ENCODE measurements at places on chromosomes 3 and 15.

DNA sequence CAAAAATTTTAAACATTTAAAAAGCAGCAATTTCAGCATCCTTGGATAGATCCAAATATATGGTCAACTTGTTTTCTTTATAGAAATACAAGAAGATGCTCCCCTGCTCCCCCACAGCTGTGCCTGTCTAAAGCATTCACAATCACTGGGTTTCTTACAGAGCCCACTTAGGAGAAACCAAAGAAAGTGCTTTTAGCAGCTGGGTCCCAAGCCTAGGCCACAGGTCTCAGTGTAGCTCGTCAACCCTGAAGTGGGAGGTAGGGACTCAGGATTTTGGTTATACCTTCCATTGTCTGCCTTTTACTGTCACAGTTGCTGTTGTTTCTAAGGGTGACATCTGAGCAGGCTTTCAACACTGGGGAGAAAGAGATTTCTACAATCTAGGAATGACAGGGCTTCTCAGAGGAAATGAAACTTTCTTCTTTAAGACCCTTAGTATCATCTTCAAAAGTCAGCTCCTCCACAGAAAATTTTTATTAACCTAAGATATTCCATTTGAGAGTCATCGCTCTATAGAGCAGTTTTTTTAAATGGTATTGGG, 199.3 kb upstream of the CMC1 start:
- H3K4me1 ChIP-seq = peaks cover 3% of the 10 kb centered on the region
- DNase-seq = no peak
- H3K4me3 ChIP-seq = no peak overlapping the region
- peaks cover 5% of the 10 kb centered on the region for H3K27me3 ChIP-seq
- no peak overlapping the region for H3K27ac ChIP-seq

GRCh38 chr3:160953686-160954085, 151.5 kb downstream of the B3GALNT1 start:
- H3K27me3 ChIP-seq = peaks cover 4% of the 10 kb centered on the region
- no peak overlapping the region for H3K27ac ChIP-seq
- H3K36me3 ChIP-seq = no peaks in the 10 kb centered on the region
- DNase-seq = no peak
- H3K4me1 ChIP-seq = peaks cover 12% of the 10 kb centered on the region
- no peak overlapping the region for H3K4me3 ChIP-seq

GRCh38 chr3:139304383-139304782, 39.4 kb upstream of the MRPS22 start:
- H3K27me3 ChIP-seq = no peaks in the 10 kb centered on the region
- H3K4me3 ChIP-seq = no peak overlapping the region
- H3K27ac ChIP-seq = no peak overlapping the region
- peaks cover 1% of the 10 kb centered on the region for H3K4me1 ChIP-seq

DNA sequence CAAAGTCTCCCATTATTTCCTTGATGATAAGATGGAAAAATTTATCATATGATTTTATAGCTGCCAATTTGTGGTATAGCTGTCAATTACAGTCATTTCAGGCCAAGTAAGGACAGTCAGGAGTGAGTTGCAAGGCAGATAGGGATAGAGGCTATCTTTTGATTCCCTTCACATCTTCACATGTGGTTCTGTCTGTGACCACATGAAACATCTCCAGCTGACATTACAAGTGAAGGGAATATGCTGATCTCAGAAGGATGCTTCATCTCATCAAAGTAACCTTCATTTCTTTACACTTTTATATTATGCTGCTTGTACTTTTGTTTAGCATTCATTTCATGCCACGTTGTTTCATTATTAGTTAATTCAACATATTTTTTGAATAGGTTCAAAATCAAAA, 136.9 kb upstream of the CFAP20DC start:
- H3K27me3 ChIP-seq = peaks cover 6% of the 10 kb centered on the region
- no peak for DNase-seq
- H3K4me1 ChIP-seq = peaks cover 5% of the 10 kb centered on the region
- no peak overlapping the region for H3K27ac ChIP-seq
- H3K36me3 ChIP-seq = no peaks in the 10 kb centered on the region

DNA sequence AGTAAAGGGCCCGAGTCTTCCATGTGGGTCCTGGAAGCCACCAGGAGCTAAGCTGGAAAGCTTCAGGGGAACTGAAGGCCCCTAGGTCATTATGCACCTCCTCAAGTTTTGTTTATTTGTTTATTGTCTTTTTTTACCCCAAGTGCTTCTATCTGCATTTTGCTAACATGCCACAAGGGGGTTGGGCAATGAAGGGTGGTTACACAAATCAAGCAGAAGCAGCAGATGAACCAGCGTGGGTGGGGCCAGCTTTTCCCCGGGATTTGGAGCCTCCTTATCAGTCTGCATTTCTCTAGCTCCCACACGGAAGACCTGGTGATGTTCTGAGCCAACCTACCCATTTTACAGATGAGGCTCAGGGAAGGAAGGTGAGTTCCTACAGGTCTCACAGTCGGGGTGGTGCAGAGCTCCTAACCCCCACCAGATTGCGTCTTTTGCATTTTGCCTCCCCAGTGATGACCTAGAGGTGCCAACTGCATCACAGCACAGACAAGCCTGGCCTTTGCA, 16.8 kb downstream of the TMC3 start:
- no peaks in the 10 kb centered on the region for H3K27me3 ChIP-seq
- H3K4me3 ChIP-seq = no peak overlapping the region
- no peak overlapping the region for H3K27ac ChIP-seq

DNA sequence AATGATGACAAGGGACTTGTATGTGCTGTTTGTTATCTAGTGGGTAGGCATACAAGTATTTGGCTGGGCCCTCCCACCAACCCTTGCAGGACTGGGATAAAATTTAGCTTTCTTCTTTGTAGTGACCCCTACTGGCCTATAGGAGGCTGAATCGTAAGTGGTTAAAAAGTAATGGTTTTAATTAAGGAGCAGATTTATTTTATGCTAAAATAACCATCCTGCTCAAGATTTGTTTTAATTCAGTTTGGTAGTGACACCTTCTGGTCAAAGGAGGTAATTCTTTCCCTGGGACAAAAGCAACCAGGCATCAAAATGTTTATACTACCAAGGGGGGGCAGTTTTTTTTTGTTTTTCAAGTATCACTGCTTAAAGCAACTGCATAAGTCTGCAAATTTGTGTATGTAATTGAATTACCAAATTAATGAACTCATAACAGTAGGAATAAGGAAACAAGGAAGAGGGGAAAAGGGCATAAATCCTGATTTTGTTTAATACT, 70.7 kb downstream of the TOP2B start:
- no peak for DNase-seq
- H3K36me3 ChIP-seq = peaks cover 31% of the 10 kb centered on the region
- H3K27ac ChIP-seq = no peak overlapping the region
- peaks cover 3% of the 10 kb centered on the region for H3K4me1 ChIP-seq

GRCh38 chr3:57118254-57118653, 46.9 kb downstream of the IL17RD start:
- peaks cover 11% of the 10 kb centered on the region for H3K27me3 ChIP-seq
- DNase-seq = no peak
- no peaks in the 10 kb centered on the region for H3K36me3 ChIP-seq
- H3K4me3 ChIP-seq = no peak overlapping the region
- H3K4me1 ChIP-seq = no peaks in the 10 kb centered on the region

DNA sequence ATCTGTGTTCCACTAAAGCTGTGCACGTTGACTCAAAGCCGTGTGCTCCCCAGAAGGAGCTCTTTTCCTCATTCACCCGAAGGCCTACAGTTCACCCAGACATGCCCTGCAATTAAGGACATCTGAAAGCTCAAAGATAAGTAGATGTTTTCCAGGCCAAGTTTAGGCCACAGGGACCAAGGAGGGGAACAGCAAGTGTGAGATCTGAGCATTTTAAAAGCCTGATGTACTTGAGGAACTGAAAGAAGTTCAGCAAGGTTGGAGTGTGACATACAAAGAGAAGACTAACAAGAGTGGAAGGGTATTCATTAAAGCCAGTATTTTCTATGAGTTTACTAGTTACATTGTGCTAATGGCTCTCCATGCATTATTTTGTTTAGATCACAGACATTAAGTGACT, 68.0 kb downstream of the CASR start:
- H3K4me3 ChIP-seq = no peak overlapping the region
- no peak for DNase-seq
- H3K36me3 ChIP-seq = no peaks in the 10 kb centered on the region
- no peaks in the 10 kb centered on the region for H3K27me3 ChIP-seq
- no peak overlapping the region for H3K27ac ChIP-seq

DNA sequence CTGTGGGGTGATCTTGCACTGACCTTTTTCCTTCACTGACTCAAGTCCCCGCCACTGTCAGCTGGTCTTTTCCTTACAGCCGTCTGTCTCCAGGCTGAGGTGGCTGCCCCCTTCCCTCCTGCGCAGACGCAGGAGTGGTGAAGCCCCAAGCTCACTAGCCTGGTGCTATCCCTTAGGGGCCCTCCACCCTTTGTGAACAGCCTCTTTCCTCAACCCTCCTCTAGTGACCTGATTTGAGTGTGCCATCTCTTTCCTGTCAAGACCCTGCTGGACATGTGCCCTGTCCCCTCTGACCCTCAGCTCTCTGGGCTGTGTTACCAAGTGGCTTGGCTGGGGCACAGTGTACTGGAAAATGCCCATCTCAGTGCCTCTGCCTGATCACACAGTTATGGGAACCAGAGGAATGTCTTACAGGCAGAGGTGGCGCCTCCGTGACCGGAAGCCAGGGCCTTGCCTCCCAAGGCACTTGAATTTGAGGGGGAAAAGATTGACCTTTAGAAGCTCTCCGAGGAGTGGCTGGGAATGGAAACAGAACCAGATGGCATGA, 8.7 kb downstream of the KBTBD13 start:
- no peak overlapping the region for H3K27ac ChIP-seq
- H3K4me1 ChIP-seq = peaks cover 16% of the 10 kb centered on the region
- no peaks in the 10 kb centered on the region for H3K36me3 ChIP-seq
- H3K4me3 ChIP-seq = no peak overlapping the region
- no peak for DNase-seq

DNA sequence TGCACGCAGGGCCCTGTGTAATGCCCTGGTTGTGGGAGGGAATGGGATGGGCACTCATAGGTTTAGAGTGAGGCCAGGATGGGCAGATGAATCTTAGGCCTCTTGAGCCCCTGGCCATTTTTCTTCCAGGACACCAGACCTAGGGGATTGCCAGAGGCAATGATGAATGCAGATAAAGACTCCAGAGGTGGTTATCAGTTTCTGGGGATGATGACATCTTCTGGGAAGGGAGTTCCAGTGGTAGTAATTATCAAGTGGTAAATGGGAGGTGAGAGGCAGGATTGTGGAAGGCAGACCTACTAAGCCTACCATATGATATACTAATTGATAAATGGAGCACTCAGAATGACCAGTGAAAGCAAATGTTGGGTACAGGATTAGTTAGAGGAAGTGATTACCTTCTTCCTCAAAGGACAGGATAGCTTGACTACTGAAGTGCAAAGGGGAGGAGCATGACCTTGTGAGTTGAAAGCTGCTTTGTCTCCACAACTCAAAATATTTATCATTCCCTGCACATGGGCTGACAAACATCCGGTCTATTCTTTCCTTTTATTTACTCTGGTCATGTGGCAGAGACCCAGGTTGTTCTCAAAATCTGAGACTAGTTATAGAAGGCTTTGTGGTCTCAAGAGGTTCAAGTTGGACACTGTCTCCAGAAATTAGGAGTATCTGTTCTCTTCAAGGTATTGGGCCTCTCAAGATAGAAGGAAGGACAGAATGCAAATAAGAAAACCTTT, 10.2 kb upstream of the MAPK6 start:
- no peak for DNase-seq
- H3K4me3 ChIP-seq = no peak overlapping the region
- H3K36me3 ChIP-seq = no peaks in the 10 kb centered on the region
- peak overlapping the region; percentile 89 for H3K27ac ChIP-seq
- peaks cover 89% of the 10 kb centered on the region for H3K4me1 ChIP-seq

- peaks cover 44% of the 10 kb centered on the region for H3K4me1 ChIP-seq
- H3K4me3 ChIP-seq = no peak overlapping the region
- no peaks in the 10 kb centered on the region for H3K36me3 ChIP-seq
- DNase-seq = no peak
- no peak overlapping the region for H3K27ac ChIP-seq
These were observed 7.3 kb upstream of the CD96 start for GRCh38 chr3:111534701-111535100.

GRCh38 chr3:14775563-14775962, 43.2 kb upstream of the FGD5 start:
- H3K4me3 ChIP-seq = no peak overlapping the region
- H3K4me1 ChIP-seq = no peaks in the 10 kb centered on the region
- no peaks in the 10 kb centered on the region for H3K36me3 ChIP-seq
- peaks cover 3% of the 10 kb centered on the region for H3K27me3 ChIP-seq

DNA sequence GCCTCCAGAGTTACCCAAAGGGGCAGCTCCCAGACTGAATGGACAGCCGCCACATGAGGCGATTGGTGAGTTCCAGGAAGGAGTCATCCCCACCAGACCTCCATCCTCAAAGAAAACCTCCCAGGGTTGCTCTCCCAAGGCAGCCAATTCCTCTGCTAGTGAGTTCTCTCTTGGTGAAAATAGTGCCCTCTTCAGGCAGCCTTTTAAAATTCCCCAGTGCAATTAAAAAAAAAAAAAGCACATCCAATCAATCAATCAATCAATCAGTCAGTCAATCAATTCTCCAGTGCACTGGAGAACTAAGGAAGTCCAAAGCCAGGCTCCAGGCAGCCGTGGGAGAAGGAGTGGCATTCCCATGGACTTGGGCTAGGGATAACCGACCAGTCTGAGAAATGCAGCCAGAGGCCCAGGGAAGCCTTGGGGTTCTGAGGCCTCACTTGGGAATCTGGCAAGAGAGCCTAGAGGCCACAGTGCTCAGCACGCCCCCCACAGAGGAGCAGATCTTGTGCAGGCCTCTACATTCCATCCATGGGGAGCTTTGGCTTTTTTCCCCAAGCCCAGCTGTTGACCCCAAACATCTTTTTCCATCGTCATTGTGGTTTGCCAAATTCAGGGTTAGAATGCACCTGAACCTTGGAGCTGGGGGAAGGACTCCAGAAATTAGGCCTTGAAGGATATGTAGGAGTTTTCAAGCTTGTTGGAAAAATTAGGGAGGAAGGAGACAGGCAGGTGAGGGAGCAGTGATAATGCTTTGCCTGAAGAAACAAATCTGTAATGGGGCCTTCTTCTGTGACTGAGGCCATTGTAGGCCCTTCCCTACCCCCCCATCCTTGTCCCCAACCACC, 4.8 kb downstream of the PAQR5 start:
- H3K4me3 ChIP-seq = no peak overlapping the region
- no peak for DNase-seq
- H3K4me1 ChIP-seq = no peaks in the 10 kb centered on the region
- H3K27me3 ChIP-seq = peaks cover 57% of the 10 kb centered on the region

- DNase-seq = no peak
- no peaks in the 10 kb centered on the region for H3K4me1 ChIP-seq
- H3K27me3 ChIP-seq = no peaks in the 10 kb centered on the region
- no peak overlapping the region for H3K4me3 ChIP-seq
- no peaks in the 10 kb centered on the region for H3K36me3 ChIP-seq
These were observed 238.0 kb upstream of the LRTM1 start for GRCh38 chr3:55165704-55166405.

DNA sequence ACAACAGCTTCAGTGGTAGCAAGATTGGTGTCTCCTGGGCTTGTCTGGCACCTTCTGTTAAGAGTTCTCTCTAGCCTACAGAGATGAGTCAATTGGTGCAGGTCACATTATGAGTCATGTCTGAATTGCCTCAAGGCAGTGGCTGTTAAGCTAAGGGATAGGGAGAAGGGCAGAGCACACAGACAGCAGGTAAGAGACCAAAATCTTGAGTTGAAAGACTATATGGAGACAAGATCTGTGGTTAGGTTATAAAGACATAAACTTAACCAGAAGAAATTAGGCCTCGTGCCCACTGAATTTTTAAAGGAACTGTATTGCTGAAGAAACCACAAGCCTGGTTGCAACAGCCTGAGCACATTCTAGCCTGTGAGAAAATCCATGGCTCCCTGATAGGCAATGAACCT, 19.2 kb upstream of the KPNA1 start:
- peak overlapping the region; percentile 91 for H3K27ac ChIP-seq
- DNase-seq = no peak
- no peaks in the 10 kb centered on the region for H3K27me3 ChIP-seq

GRCh38 chr15:46961795-46962194, 755.5 kb upstream of the SEMA6D start:
- no peak for DNase-seq
- no peaks in the 10 kb centered on the region for H3K4me1 ChIP-seq
- H3K27ac ChIP-seq = no peak overlapping the region
- no peak overlapping the region for H3K4me3 ChIP-seq
- H3K36me3 ChIP-seq = no peaks in the 10 kb centered on the region

All from activated T-cell treated with anti-CD3 and anti-CD28 coated beads, Interleukin-2, amount 50 U/mL, for 24 hours (primary cell).